ENCODE measurements at places on chromosomes 12 and 14.

DNA sequence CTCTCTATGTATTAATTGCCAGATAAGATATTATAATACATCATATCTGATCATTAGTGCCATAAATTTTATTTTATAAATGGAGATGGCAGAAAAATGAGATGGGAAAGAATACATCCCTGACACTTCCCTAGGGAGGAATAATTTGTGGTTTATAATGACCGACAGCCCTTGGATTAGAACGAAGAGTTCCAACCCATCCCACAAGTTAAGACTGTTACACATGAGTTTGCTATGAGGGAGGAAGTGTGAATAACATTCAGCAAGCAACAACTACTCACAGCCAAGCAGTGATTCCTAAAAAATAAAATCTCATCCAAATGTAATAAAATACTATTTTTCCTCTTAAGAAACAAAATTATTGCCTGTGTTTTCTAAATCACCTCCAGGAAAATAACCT is 299.0 kb downstream of the CCDC91 start:
- DNase-seq, result no peak

DNA sequence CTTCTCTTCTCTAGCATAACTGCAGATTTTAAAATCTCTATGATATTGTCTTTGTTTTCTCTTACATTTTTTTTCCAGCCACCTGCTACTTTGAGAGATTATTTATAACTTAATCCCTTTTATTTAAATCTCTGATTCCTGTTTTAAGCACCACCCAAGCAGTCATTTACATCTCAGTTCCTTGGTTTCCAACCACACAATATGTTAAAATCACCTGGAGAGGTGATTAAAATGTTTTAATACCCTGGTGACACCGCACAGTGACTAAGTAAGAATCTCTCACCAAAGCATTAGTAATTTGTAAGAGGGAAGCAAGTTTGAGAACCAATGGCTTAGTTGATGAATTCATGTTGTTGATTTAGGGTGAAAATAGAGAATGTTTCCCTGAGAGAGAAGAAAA is 849.8 kb downstream of the TMTC2 start:
- no peak for DNase-seq

DNA sequence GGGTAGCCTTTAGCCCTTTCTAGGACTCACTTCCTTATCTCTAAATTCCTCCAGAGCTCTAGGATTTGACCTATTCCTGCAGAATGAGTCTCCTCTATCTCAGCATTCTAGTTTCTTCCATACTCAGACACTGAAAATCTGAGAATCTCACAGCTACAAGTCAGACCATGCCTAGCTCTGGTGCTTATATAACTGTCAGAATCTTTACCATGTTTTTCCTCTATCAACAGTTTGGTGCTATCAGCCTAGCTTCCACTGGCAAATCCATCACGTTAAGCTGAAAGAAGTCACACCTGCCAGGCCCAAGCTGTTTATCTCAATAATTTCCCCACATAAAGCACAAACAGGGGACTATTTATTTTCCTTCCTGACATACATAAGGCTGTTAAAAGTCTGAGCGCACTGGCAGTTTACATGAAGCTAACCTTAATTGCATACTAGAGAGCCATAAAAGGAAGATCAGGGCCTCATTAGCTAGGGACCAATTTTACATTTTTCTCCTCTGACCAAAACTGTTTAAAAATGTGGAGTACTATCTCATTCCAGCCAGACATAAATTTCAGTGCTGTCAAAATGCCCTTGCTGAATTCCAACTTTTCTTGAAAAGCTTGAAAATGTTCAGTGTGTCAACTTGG is 270.5 kb downstream of the C12orf75 start:
- no peak for DNase-seq

- no peak for DNase-seq
Measured at GRCh38 chr12:53222170-53222721, 9.8 kb downstream of the RARG start.

GRCh38 chr12:26705851-26706250 is 127.1 kb downstream of the ITPR2 start:
- DNase-seq, result no peak

All from smooth muscle cell of the brain vasculature (primary cell).